ENCODE measurements at places on chromosomes 2 and 18.

DNA sequence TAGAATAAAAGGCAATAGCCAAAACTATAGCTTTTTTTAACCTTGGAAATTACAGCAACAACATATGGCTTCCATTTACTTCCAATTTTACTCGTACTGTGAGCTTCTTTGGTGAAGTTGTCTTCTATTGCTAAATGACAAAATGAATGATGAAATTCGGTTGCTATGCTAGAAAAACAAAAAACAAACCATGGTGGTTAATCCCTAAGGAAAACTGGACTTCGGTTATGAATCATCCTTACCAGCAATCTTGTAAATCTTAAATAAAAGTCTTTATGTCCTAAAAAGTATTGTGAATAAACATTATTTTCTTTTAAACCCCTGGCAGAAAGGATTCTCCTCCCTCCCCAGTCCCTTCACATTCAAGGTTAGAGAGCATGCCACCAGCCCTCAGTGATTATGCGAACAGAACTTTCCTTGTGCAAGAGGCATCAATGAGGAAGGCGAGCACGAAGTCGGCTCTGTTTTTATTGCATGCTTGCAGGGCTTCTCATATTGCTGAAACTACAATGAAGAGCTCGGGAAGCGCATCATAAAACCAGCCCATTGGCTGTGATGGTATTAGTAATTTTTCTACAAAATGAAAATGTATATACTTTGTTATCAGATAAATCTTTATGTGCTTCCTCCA, 62.9 kb downstream of the ZNF521 start:
- DNase-seq = no peak

GRCh38 chr2:113277474-113278072, 1.1 kb downstream of the PAX8 start:
- DNase-seq = no peak

- no peak for DNase-seq
Measured at GRCh38 chr2:237153181-237153580, 67.5 kb downstream of the COPS8 start.

DNA sequence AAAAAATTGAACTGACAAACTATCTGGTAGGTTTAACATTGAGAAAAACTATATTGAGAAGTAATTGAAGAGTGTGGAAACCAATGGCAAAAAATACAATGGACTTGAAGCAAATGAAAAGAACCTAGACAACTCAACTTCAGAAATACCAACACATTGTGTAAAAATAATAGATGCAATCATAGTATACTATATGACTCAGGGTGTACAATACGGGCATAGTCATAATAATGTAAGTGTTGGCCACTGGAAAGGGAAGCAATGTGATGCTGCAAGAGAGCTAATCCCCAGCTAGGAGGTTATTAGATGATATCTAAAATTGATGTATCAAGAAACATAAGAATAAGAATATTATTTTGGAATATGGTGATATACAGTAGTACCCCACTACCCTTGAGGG, 45.3 kb downstream of the SMAD7 start:
- DNase-seq = no peak

- no peak for DNase-seq
Measured at GRCh38 chr2:41621095-41621494, 426.7 kb upstream of the PKDCC start.

DNA sequence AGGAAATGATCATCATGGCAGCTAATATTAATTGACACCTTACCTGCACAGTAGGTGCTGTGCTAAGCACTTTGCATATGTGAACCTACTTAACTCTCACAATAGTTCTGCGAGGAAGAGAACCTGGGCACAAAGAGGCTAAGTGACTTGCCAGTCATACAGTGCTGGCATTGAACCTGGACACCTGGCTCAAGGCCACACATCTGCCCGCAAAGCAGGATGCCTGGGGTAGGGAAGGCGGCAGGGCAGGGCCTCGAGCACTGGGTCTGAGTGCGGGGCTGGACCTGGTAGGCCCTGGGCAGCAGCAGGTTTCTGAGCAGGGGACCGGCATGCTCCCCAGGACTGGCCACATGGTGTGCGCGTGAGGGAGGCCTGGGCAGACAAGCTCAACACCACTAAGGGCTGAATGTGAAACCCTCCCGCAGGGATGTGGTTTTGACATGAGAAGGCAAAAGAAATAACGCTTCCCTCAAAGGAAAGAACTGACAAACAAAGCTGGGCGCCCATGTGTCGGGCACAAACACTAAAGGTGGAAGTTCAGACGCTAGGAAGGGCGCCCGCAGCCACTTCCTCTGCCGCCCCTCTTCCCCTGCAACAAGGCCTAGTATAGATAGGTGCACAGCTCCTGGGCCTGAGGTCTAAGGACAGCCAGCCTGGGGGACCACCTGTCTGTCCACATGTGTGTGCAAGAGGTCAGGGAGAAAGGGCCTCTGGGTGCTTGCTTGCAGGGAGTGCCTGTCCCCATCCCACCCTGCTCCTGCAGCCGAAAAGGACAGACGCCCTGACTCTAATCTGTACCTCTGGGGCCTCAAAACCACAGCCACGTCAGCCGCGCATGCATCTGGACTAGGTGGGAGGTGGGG, 92.5 kb downstream of the ZFP36L2 start:
- no peak for DNase-seq

DNA sequence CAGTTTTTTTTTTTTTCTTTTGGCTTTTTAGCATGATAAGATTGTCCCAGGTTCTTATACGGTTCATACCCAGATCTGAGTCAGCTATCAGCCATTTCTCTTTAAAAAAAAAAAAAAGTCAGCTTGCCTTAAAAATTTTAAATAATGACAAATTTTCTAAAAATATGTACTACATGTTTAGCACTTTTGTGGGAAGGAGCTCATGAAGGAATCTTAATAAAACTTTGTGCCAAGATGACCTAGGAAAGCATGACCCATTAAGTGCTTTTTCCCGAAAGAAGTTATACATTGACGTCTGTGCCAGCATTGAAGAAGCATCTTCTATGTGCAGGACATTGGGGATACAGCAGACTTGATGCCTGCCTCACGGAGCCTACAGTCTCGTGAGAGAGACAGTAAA, 4.5 kb upstream of the RBMS1 start:
- no peak for DNase-seq

DNA sequence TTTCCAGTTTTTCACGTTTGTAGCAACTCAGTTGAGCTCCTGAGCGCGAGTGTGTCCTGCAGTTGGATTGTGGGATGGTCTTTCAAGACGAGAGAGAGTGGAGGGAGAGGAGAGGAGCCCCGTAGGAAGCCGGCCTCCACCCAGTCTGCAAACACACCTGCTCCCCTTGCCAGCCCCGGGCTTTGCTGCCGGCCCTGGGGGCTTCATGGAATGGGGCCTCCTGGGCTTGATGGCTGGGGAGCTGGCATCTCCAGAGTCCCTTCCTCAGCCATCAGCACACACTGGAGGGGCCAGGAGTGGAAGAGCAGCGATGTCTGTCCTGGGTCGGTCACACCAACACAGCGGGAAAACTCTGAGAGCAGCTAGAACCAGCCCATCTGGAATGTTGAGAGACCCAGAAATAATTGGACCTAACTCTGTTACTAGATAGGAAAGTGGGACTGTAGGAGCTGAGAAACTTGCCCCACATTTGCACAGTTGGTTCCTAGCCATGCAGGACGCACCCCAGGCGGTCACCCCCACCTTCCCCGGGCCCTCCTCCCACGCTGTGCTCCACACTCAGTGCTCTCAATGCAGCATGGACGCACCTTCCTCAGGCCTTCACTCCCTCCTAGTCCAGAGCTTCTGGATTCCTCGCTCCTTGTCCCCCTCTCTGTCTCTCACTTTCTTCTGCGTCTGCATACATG, 69.6 kb downstream of the PTGR3 start:
- peak; percentile 6 for DNase-seq

DNA sequence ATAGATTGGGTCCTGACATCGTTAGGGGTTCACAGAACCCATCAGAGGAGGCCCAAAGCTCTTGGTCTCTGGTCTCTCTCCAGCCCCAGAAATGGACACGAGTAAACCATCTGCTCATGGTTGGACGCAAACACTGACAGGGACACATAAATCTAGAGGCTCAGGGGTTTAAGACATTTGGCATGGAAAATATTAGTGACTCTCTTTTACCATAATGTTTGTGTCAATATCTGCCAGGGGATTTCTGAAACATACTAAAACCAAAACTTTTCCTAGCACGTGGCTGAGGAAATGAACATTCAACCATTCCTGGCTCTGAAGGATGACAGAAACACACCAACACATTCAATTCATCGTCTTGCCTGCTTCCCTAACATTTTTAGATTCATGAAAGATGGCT, 226.2 kb downstream of the SP3 start:
- no peak for DNase-seq

- DNase-seq = no peak
Measured at GRCh38 chr2:108809936-108810335, 23.4 kb downstream of the CCDC138 start.

- no peak for DNase-seq
Measured at GRCh38 chr2:215685238-215685990, 249.5 kb upstream of the FN1 start.

DNA sequence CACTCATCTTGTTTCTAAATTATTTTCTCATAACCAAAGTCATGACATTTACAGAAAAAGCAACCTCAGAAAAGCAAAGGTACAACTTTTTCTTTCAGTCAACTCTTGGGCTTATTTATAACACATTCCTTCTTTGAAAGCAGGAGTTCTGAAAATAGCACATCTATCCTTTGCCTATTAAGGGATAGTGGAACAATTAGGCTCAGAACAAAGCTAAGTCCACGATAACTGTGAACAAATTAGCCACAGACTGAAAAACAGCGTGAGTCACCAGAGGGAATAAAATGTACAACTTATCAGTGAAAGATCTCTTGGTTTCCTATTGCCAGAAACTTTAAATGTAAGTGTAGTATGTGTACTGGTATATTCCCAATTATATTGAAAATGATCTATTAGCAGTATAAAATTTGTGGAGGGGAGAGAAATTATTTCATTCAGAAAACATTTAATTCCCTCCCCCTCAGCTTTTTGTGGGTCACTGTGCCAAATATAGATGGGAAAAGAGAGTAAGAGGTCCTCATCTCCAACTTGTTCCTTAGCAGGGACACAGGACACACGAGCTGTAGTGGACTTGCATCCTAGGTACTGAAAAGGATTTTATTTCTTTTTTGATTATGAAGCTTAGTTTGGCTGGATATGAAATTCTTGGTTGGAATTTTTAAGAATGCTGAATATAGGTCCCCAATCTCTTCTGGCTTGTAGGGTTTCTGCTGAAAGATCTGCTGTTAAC, 15.4 kb upstream of the MATN3 start:
- DNase-seq = no peak

GRCh38 chr2:184875911-184876310, 277.6 kb downstream of the ZNF804A start:
- no peak for DNase-seq

GRCh38 chr2:218644721-218645120, 14.7 kb downstream of the ZNF142 start:
- no peak for DNase-seq

GRCh38 chr18:57296336-57296735, 56.0 kb upstream of the ST8SIA3 start:
- DNase-seq = no peak

DNA sequence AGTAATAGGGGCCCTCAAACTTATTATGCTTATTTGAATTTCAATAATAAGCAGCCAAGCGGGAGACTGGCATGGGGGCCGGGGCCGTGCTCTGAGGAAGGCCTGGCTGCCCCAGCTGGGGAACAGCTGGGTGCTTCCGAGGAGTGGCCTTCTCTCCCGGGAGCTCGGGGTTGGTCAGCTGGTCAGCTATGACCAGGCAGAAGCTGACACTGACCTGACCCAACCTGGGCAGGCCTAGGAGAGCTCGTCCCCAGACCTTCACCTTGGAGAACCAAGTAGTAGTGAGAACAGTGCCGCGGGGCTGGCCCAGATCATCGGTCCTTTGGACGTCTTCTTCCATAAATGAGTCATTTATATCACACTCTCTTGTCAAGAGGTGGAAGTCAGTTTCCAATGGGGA, 36.1 kb downstream of the RRM2 start:
- no peak for DNase-seq

DNA sequence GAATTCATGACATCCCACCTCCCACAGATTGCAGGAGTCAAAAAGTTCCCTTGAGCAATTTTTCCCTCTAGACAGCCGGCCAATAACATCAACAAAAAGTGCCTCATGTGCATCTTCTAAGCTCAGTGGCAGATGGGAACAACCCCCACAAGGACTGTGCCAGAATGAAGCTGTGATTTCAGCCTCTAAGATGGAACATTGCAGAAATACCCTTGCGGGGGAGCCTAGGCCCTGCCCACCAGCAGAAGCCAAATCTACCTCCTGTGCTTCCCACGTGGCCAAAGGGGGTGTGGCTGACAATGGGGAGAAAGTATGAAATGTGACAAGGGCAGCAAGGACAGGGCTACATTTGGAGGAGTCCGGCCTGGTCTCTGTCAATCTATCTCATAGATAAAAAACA, 482.3 kb downstream of the TGIF1 start:
- DNase-seq = no peak

GRCh38 chr18:29217124-29217915, 1040.4 kb upstream of the CDH2 start:
- no peak for DNase-seq

DNA sequence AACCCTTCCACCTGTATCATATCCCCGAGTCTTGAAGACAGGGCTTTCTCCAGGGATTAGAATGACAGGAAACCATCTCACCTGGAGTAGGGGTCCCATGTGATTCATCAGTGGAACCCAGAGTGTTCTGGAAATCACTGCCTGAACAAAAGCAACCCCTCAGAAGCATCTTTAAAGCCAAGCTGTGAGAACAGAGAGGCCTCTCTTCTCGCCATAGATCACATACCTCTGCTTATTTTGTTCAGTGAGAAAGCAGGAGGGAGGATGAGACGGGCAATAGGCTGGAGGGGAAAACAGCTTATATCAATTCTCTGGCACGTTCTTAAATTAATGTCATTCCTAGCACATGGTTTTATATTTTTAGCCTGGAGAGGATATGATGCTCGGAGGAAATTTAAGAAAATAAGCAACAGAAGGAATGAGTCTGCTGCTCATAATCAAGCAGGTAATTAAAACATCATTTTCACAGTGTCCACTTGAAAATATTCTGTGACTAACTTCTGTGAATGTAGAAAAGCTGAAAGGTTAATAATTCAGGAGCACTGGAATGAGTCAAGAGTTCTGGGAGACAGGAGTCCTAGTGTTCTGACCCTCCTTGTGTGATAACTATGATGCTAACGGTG, 213.6 kb upstream of the SP5 start:
- no peak for DNase-seq
